ENCODE measurements at places on chromosomes 1 and 21. TPM values are rescaled to one million over a fixed set of nuclear protein-coding genes. Genes with fewer than 3 reads are reported as not detected.

TRPM2 gene
- total RNA-seq: 0.09 TPM

DUSP23 gene
- total RNA-seq: 42.1 TPM

PEA15 gene
- 37.4 TPM for total RNA-seq

GRCh38 chr1:39576016-39576657 is 453 bp downstream of the PABPC4 start:
- no peak for DNase-seq
- no peaks in the 10 kb centered on the region for H3K27me3 ChIP-seq
- peaks cover 36% of the 10 kb centered on the region for H3K4me1 ChIP-seq
- peak overlapping the region; percentile 93 for H3K27ac ChIP-seq
- H3K4me3 ChIP-seq: peak overlapping the region; percentile 89

CYYR1 gene
- total RNA-seq: 20.8 TPM

DNA sequence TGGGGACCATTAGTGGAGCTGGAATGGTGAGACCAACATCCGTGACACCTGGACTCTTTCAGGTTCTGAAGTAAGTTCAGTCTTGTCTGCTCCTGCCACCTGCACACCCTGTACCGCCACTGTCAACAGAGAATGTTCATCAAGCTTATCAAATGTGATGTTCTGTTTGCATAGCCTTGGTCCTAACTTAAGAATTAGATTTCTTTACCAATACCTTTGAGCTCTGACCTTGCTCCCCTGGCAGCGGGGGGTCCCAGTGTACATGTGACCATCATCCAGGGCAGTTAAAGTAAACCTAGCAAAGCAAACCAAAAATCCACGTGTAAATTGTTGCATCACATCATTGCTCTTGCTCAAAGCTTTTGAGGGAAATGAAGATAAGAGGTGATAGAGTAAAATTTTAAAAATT is 14.5 kb downstream of the SLC25A33 start:
- H3K4me3 ChIP-seq: no peak overlapping the region
- DNase-seq: no peak
- no peaks in the 10 kb centered on the region for H3K4me1 ChIP-seq
- peaks cover 14% of the 10 kb centered on the region for H3K36me3 ChIP-seq

LCE3D gene
- total RNA-seq: not detected

TMEM200B gene
- total RNA-seq: 28.3 TPM

GRCh38 chr1:31587720-31588423 is 11.6 kb downstream of the TINAGL1 start:
- H3K27ac ChIP-seq: peak overlapping the region; percentile 85
- peaks cover 45% of the 10 kb centered on the region for H3K4me1 ChIP-seq
- H3K27me3 ChIP-seq: no peaks in the 10 kb centered on the region
- peak; percentile 50 for DNase-seq
- H3K36me3 ChIP-seq: peaks cover 13% of the 10 kb centered on the region

DNA sequence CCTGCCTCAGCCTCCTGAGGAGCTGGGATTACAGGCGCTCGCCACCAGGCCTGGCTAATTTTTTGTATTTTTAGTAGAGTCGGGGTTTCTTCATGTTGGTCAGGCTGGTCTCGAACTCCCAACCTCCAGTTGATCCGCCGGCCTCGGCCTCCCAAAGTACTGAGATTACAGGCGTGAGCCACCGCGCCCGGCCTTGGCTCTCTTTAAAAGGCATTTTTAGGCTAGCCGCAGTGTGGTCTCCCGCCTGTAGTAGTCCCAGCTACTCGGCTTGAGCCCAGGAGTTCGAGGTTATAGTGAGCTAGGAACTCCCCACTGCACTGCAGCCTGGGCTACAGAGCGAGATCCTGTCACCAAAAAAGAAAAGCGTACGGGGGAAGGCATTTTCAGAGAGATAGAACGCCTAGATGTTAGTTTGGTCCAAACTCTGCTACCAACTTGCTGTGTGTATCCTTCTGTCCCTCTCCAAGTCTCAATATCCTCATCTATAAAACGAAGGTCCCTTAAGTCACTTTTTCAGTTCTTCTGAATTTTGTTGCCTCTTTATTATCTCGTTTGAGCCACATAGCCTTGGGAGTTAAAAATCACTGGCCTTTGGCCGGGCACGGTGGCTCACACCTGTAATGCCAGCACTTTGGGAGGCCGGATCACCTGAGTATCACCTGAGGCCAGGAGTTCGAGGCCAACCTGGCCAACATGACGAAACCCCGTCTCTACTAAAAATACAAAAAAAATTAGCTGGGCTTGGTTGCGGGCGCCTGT is 734 bp downstream of the MED18 start:
- no peaks in the 10 kb centered on the region for H3K27me3 ChIP-seq
- peak overlapping the region; percentile 94 for H3K4me3 ChIP-seq
- DNase-seq: no peak

CD1D gene
- 2.2 TPM for total RNA-seq

DNA sequence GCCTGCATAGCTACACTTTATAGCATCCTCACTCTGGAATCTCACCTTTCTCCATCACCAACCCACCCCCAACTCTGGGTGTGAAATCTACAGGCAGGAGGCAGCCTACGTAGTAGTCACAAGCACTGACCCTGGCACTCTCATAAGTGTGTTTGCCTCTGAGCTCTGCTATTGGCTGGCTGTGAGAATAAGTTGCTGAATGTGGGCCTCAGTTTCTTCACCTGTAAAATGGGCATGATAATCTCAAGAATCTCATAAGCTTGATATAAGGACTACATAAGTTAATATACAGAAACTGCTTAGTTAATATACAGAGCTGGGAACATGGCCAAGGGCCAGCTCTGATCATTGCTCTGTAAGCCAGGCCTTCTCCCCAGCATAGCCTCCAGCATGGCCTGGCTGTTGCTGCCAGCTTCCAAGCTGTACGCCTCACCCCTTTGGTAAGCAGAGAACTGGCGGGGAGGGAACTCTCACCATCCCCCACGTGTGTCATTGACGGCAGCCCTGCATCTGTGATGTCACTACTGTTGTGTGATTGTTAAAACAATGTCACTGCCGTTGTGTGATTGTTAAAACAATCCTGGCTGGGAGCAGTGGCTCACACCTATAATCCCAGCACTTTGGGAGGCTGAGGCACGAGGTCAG is 53.3 kb downstream of the SYF2 start:
- peaks cover 3% of the 10 kb centered on the region for H3K27me3 ChIP-seq
- peak; percentile 14 for DNase-seq
- peaks cover 2% of the 10 kb centered on the region for H3K4me1 ChIP-seq
- H3K4me3 ChIP-seq: no peak overlapping the region

CD2 gene
- not detected for total RNA-seq

MYOC gene
- 0.29 TPM for total RNA-seq

DNA sequence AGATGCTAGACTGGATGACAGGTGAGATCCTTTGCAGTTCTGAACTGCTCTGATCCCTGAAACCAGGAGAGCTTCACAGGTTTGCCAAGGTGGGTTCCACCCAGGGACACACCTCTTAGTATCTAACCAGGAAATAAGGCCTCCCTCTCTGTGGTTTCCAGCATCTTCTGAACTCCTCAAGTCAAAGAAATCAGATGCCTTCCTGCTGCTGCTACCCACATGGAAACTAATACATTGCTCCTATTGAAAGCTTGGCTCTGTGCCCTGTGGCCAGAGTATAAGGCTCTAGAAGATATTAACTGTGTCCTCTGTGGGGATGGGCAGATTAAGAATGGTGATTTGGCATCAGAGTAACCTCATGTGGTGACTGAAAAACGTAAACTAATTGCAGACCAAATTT is 75.0 kb upstream of the MRPS6 start:
- no peak for DNase-seq
- H3K4me3 ChIP-seq: no peak overlapping the region
- no peak overlapping the region for H3K27ac ChIP-seq

SFN gene
- total RNA-seq: 2.7 TPM

GRCh38 chr1:30014031-30014430 is 709.4 kb downstream of the MATN1 start:
- no peak overlapping the region for H3K27ac ChIP-seq
- no peaks in the 10 kb centered on the region for H3K36me3 ChIP-seq
- no peaks in the 10 kb centered on the region for H3K4me1 ChIP-seq
- no peak for DNase-seq
- H3K4me3 ChIP-seq: no peak overlapping the region

EXOSC10 gene
- total RNA-seq: 68.1 TPM

DNA sequence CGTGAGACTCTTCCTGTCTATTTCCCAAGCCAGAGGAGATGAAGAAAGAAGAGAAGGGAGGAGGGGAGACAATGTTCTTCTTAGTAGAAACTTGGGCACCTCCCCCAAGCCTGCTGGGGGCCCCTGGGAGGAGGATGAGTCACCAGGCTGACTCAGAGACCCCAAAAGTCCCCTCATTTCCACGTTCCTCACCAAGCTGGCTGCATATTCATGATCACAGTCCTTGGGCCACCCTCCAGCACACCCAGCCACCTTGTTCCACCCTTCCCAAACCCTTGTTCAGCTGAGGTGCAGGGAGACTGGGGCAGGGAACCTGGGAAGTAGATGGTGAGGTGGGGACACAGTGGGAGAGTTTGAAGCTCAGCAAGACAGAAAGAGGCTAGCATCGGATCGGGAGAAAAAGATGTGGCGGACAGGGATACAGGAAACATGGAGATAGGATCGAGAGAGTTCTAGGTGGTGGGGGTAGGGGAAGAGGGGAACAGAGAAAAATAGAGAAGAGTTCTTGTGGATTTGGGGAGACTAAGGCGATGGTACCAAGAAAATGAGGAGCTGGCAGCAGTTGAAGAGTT is 712 bp downstream of the RAB13 start:
- DNase-seq: peak; percentile 41
- H3K36me3 ChIP-seq: peaks cover 8% of the 10 kb centered on the region
- H3K4me3 ChIP-seq: peak overlapping the region; percentile 95
- H3K27ac ChIP-seq: peak overlapping the region; percentile 95

SPRR4 gene
- not detected for total RNA-seq

LRRN2 gene
- total RNA-seq: 3.3 TPM

PHACTR4 gene
- 67.5 TPM for total RNA-seq

DNA sequence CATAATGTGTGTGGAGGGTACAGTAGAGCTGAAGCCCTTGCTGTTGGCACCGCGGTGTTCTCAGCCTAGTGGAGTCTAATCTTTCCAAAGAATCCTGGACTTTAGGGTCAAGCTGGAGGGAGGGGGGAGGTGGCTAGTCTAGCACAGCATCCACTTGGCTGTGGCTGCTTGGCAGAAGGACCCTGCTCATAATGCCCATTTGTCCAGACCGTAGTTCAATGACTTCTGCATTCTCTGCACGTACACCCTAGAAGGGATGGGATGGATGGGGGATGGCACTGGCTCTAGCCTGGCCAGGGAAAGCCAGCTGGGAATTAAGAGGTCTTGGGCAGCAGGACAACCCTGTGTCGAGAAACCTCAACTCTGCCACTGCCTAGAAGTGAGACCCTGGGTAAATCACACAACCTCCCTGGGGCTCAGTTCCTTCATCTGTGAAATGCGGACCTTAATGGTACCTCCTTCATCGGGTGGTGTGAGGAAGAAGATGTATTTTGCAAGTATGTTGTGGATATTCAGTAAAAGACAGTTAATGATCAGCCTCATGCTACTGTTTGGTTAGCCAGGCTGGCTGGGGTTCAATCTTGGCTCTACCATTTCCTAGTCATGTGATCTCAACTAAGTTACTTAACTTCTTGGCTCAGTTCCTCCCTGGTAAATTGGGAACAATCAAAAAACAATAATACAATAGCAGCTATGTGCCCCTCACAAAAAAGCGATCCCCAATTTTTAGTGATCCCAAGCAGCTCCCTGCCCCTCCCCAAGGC is 27.2 kb upstream of the CLIC4 start:
- H3K27ac ChIP-seq: no peak overlapping the region
- no peaks in the 10 kb centered on the region for H3K4me1 ChIP-seq
- DNase-seq: no peak
- no peak overlapping the region for H3K4me3 ChIP-seq
- no peaks in the 10 kb centered on the region for H3K27me3 ChIP-seq

RBBP5 gene
- total RNA-seq: 15.7 TPM

GRCh38 chr1:224182057-224182865 is 779 bp upstream of the DEGS1 start:
- peaks cover 3% of the 10 kb centered on the region for H3K36me3 ChIP-seq
- peak overlapping the region; percentile 81 for H3K4me3 ChIP-seq
- no peak for DNase-seq

- H3K4me1 ChIP-seq: peaks cover 18% of the 10 kb centered on the region
- H3K27me3 ChIP-seq: no peaks in the 10 kb centered on the region
- H3K27ac ChIP-seq: peak overlapping the region; percentile 67
- no peak overlapping the region for H3K4me3 ChIP-seq
- DNase-seq: no peak
Observed at GRCh38 chr1:59720326-59721115, 94.2 kb upstream of the HOOK1 start.

- H3K4me1 ChIP-seq: peaks cover 11% of the 10 kb centered on the region
- no peak for DNase-seq
- no peaks in the 10 kb centered on the region for H3K27me3 ChIP-seq
- peak overlapping the region; percentile 32 for H3K27ac ChIP-seq
Observed at GRCh38 chr1:117473063-117473462, 105.8 kb downstream of the MAN1A2 start.

- no peak for DNase-seq
- H3K36me3 ChIP-seq: no peaks in the 10 kb centered on the region
- peaks cover 46% of the 10 kb centered on the region for H3K27me3 ChIP-seq
- H3K4me1 ChIP-seq: no peaks in the 10 kb centered on the region
- no peak overlapping the region for H3K4me3 ChIP-seq
Observed at GRCh38 chr1:33792651-33793050, 71.2 kb upstream of the HMGB4 start.

- no peaks in the 10 kb centered on the region for H3K27me3 ChIP-seq
- peak; percentile 50 for DNase-seq
- H3K4me1 ChIP-seq: peaks cover 22% of the 10 kb centered on the region
- no peak overlapping the region for H3K4me3 ChIP-seq
Observed at GRCh38 chr1:181152892-181153633, 64.6 kb downstream of the IER5 start.

KCNK1 gene
- 14.6 TPM for total RNA-seq

- H3K36me3 ChIP-seq: peaks cover 48% of the 10 kb centered on the region
- no peak for DNase-seq
- no peak overlapping the region for H3K4me3 ChIP-seq
- no peaks in the 10 kb centered on the region for H3K27me3 ChIP-seq
- H3K27ac ChIP-seq: peak overlapping the region; percentile 52
- H3K4me1 ChIP-seq: peaks cover 4% of the 10 kb centered on the region
Observed at GRCh38 chr1:33328817-33329216, 7.9 kb upstream of the A3GALT2 start.

DNA sequence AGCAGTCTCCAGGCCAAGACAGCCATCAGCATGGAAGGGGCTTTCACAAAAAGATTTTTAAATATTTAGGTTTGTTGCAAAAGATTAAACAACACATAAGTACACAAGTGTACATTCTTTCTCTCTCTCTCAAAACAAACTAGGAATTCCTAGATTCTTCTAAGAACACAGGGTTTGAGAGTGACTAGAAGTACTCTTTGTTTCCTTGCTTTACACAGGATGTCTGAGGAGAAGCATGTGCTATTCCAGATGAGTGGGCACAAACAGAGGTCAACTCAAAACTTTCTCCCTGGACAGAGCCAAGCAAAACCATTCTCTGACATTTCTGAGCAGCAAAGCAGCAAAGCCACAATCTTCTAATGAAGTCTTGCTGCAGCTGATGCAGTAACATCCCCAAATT is 210.6 kb upstream of the HOOK1 start:
- H3K27me3 ChIP-seq: no peaks in the 10 kb centered on the region
- peaks cover 20% of the 10 kb centered on the region for H3K4me1 ChIP-seq
- H3K4me3 ChIP-seq: no peak overlapping the region

- no peaks in the 10 kb centered on the region for H3K27me3 ChIP-seq
- no peak overlapping the region for H3K4me3 ChIP-seq
- DNase-seq: no peak
- H3K4me1 ChIP-seq: peaks cover 33% of the 10 kb centered on the region
- peaks cover 54% of the 10 kb centered on the region for H3K36me3 ChIP-seq
Observed at GRCh38 chr1:35180776-35181374, 12.1 kb downstream of the SFPQ start.

DENND2D gene
- 4.8 TPM for total RNA-seq

GRCh38 chr1:29202053-29202452 is 20.4 kb upstream of the SRSF4 start:
- no peaks in the 10 kb centered on the region for H3K27me3 ChIP-seq
- H3K27ac ChIP-seq: peak overlapping the region; percentile 95

Measured in mesothelial cell of epicardium (in vitro differentiated cells).